ENCODE measurements at places on chromosomes 6 and 20.

DNA sequence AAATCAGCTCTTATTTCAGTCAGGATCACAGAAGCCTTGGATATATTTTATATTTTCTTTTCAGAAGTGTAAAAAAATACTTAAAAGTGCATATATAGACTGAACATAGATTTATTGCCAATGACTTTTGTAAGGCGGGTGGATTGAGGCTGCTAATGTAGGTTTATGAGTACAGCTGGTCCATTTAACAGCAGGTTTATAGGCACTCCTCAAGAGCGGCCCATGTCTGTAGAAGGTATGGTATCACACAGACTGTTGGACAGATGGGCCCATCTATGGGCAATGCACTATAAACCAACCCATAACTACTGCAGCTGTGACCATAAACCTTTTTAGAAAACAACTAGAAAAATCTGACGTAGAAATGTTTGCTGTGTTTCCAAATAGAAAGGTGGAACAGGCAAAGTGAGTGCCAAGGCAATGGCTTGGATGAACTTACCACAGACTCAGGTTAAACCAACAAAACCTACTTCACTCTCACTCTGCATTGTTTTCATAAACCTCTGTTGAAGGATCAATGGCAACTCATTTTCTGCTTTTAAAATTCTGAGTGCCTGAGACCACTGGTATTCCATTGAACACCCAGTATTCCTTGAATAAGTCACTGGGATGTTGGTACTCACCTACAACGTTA lies 170.6 kb upstream of the EYA4 start:
- no peak for DNase-seq

DNA sequence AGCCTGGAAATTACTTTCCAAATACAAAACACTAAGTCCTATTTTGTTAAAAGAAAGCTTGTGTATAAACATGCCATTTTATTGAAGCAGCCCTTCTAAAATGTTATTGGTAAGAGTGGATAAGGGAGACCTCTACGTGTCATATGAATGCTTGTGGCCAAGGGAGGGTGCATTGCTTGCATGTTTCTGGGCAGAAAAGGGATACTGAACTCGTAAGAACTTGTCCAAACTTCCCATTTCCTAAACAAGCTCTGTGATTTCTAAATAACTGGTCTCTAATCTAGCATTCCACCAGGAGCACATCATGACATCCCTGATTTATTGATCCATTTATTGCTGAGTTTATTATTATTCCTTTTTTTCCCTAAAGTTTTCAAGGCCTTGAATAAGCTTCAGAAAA lies 474.1 kb downstream of the CD109 start:
- no peak for DNase-seq

GRCh38 chr6:170200458-170200891 lies 90.4 kb downstream of the DLL1 start:
- no peak for DNase-seq

DNA sequence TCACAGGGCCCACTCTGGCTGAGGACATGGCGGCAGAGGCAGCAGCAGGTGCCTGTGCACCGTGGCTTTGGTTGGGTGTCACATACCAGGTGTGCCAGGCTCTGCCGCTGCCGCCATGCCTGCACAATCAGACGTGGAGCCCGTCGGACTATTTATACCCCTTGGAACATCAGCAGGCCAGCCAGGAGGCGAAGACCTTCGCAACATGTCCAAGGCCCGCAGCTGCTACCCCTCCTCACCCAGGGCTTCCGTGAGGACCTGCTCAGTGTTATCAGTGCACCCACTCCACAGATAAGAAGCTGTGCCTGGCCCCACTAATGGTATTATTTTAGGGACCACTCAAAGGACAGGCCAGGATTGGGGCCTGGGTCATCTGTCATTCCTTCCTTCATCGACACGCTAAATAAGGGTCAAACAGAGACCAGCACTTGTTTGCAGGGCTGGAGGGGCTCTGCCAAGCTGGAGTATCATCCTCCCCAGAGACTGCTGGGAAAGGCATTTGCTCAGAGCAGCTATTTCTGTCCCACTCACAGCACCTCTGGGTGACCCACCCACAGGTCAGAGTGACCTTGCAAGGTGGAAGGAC lies 109.2 kb downstream of the BMP7 start:
- DNase-seq: no peak

DNA sequence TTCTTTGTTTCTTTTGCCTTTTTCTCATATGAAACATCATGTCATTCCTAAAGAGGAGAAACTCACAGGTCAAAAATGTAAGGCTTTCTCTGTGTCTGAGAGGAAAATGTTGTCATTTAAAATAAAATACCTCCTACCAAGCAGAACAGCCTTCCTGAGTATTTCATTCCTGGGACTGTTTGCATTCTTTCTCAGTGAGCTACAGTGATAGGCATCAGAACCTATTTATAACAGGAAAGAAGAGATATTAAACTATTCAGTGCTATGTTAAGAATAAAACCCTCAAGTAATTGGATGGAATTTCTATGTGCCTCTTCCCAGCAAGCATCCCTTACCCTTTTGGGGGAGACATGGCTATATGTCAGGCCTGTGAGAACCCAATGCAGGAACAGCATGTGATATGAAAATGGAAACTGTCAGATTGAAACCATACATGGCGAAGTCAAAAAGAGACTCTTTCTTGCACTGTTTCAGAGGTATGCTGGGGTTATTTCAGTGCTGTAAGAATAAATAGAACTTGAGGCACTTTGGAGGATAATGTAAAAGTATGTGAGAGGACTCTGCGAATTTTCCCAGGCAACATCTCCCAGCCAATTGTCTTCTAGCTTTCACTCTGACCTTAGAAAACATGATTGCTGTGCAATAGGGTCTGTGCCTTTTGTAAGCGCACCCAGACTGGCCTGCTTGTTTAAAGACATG lies 133.8 kb upstream of the CCN2 start:
- DNase-seq: no peak

- no peak for DNase-seq
These were observed 938 bp downstream of the WRNIP1 start for GRCh38 chr6:2765896-2766766.

DNA sequence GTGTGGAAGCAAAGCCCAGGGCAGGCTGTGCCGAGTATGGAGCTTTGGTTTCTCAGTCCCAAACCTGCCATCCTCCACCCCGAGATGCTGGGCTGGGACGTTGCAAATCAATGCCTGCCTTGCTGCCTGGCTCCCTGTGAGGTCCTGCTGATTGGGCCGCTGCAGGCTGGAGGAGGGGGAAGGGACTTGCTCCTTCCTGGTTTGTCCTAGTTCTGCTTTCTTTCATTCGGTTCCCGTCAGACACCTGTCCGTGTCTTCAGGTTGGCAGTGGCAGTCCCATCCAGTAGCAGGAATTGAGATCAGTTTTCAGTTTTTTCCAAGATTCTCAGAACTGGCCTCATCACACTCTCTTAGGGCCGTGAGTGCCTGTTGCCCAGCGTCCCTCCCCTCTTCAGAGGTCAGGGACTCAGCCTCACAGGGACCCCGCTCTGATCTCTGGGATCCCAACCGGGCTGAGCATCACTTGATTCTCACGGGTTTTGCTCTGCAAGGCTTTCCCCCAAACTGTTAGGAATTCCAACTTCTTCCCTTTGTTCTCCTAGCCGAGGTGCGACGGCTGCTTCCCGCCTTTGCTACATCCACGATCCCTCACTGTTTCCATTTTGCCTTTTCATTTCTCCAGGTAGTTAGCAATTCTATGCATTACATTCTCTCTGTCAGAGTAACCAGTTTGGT lies 24.2 kb upstream of the TAGAP start:
- no peak for DNase-seq

GRCh38 chr6:72813807-72814596 lies 192.1 kb downstream of the KCNQ5 start:
- DNase-seq: no peak

DNA sequence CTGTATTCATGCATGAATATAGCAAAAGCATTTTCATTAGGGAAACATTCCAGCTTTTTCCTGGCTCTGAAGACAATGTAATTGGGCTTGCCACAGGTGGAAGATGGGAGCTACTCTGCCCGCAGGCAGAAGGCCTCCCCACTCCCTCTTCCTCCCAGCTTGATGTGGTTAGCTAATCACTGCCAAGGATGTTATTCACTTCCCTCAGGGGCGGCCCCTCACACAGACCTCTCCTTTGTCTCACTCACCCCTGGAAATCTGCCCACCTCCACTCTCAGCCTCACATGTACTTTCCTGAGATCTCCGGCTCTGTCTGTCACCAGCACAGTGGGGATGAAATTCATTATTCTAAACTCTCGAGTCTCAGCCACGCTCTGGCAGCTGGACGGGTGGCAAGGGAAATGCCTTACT lies 100.7 kb downstream of the ANKRD60 start:
- no peak for DNase-seq

- no peak for DNase-seq
These were observed 94.8 kb downstream of the BTBD3 start for GRCh38 chr20:12012241-12013222.

DNA sequence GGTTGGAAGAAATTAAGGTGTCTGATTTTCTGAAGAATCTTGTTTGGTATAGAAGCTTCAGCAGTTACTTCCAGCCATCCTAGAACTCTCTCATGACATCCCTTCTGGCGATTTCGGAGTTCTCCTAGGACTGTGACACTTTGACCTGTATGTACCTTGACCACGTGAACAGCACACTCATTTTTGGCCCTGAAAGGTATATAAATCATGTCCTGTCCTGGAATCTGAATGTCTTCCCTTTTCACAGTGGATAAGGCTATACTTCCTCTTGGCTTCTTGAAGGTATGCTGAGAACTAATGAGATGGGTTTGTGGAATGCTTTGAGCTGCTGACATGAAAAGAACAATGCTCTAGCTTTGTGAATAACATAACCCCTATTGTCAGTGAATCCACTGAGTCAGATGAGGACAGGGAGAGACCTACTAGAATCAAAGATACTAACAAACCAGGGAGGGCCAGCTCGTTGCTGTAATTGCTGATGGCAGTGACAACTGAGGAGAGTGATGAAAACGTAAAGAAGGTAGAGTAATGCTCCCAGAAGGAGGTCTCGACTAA lies 6.0 kb upstream of the ZDHHC14 start:
- DNase-seq: no peak

GRCh38 chr6:12174878-12175277 lies 115.3 kb upstream of the EDN1 start:
- DNase-seq: no peak

DNA sequence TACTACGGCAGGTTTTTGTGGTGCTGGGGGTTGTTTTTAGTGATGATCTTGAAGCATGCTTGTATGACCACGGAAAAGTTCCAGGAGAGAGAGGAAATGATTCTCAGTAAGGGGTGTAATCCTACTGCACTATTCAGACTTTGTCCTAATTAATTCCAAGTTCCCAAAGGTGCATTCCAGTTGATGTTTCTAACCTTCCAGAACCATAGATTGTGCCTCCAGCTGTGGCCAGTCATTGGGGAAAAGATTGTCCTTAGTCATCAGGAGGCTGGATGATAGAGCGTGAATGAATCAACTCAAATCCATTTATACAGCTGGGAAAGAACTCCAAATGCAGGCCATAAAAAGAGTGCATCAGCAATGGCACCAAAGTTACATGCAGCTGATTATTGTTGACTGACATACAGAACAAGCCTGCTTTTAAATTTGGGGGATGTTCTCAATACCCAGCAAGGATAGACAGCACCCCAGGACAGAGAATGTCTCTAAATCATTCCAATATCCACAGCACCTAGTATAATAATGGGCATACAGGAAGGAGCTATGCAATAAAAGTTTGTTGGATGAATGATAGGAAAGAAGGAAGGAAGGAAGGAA lies 27.8 kb upstream of the PKHD1 start:
- DNase-seq: no peak

GRCh38 chr6:161181121-161181520 lies 92.7 kb downstream of the AGPAT4 start:
- DNase-seq: no peak

DNA sequence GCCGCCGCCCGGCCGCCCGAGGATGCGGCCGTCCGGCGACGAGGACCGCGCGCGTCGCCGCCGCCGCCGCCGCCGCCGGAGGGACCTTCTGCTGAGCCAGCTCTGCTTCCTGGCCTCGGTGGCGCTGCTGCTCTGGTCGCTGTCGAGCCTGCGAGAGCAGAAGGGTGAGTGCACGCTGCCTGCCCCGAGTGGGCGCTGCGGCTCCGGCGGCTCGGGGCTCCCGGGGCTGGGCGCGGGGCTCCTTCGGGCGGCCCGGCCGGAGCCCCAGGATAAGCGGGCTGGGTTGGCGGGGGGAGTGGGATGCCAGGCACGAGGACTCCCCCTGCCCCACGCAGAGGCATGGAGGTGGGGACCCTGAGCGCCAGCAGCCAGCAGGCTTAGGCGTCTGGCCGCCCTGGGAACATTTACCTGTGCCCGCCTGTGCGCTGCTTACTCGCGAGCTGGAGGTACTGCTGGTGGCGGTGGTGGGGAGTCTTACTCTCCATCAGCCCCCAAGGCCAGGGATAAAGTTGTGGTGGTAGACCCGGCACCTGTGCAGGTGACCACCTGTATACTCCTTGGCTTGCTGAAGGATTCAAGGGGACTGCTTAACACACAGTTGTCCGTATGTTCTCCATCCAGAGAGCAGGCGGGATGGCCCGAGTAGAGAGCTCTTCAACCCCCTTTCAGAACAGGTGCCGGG lies 520 bp downstream of the SLC24A3 start:
- no peak for DNase-seq

GRCh38 chr20:49813305-49813974 lies 812 bp downstream of the SLC9A8 start:
- DNase-seq: no peak

GRCh38 chr6:130520221-130520620 lies 154.4 kb downstream of the TMEM200A start:
- DNase-seq: no peak

- no peak for DNase-seq
These were observed 272.2 kb upstream of the MAP3K7 start for GRCh38 chr6:90859056-90859455.

DNA sequence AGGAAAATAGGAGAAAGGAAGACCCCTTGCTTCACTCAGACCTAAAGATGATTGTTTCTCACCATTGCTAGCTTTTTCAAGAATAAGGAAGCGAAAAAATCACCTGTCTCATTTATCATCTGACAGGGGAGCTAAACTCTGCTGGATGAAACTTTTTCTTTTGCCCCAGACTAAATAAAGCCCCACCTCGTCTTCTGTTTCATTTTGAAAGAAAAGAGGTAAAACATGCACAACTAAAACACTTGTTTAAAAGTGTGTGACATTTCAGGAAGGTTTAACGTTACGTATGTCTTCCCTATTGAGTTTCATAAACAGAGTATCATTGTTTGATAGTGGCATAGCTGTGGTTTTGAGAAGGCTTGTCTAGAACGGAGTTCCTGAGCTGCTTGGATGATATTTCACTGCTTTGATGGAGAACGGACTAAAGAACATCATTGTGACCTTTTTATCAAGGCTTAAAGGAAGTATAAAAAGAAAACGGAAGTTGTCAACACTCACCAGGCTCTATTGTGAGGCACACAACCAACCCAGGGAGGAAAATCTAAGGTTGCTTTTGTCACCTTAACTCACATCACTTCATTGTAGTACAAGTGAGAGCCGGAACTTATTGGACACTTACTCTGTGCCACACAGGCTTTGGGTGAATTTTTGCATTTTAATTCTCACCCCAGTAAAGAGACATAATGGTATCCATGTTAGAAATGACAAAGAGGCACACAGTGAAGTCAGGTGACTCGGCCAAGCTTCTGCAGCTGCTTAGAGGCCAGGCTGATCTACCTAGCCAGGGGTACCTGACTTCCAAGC lies 29.5 kb downstream of the TSHZ2 start:
- no peak for DNase-seq

- DNase-seq: no peak
These were observed 167.9 kb downstream of the ZDHHC14 start for GRCh38 chr6:157548635-157549467.
